ENCODE measurements at places on chromosomes 5 and 9.
A peak's percentile ranks its signal among the peaks of the same experiment; 100 is the strongest.

- peaks cover 9% of the 10 kb centered on the region for H3K4me1 ChIP-seq
- peak overlapping the region; percentile 14 for H3K27ac ChIP-seq
- peaks cover 17% of the 10 kb centered on the region for H3K27me3 ChIP-seq
- DNase-seq = no peak
Observed at GRCh38 chr9:114691046-114691955, 9.3 kb upstream of the TEX48 start.

DNA sequence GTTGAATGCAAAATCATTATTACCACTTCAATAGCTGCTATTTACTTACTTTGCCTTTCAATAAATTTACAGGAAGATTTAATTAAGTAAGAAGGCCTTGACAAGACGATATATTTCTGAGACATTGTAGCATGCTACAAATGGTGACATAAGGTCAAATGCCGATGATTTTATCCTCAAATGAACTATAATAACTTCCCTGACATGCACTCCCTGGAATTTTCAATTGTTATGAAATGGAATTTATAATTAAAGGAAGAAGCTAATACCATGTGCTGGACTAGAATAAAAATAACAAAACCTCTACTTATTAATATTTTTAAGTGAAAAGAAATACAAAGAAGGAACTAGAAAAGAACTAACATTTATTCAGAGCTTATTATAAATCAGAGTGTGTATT, 30.2 kb upstream of the ITGA1 start:
- H3K36me3 ChIP-seq = no peaks in the 10 kb centered on the region
- H3K4me1 ChIP-seq = peaks cover 10% of the 10 kb centered on the region
- no peak overlapping the region for H3K4me3 ChIP-seq
- H3K27me3 ChIP-seq = no peaks in the 10 kb centered on the region

GRCh38 chr5:37532976-37533740, 154.0 kb downstream of the WDR70 start:
- H3K4me1 ChIP-seq = no peaks in the 10 kb centered on the region
- H3K36me3 ChIP-seq = peaks cover 27% of the 10 kb centered on the region
- no peaks in the 10 kb centered on the region for H3K27me3 ChIP-seq
- no peak overlapping the region for H3K4me3 ChIP-seq

GRCh38 chr5:1428107-1428506, 17.1 kb downstream of the SLC6A3 start:
- H3K4me3 ChIP-seq = no peak overlapping the region
- peaks cover 4% of the 10 kb centered on the region for H3K27me3 ChIP-seq
- H3K36me3 ChIP-seq = peaks cover 3% of the 10 kb centered on the region
- no peaks in the 10 kb centered on the region for H3K4me1 ChIP-seq
- no peak for DNase-seq

DNA sequence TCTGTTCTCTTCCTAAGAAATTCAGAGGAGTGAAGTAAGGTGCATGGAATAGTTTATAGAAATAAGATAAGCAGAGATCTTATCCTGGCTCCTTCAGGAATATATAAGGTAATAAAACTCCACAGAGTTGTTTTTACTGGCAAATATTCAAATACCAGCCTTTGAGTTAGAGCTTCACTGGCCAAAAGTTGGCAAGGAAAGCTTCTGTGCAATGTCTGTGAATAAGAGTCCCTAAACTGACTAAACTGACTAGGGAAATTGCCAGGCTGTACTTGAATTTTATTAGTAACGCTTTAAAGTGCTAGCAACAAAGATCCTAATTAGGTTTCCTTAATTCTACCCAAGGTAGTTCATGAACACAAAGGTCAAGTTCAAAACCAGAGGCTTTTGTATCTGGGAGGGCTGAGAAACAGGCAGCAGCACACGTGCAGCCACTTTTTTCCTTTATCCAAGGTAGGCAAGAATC, 131.1 kb upstream of the MPDZ start:
- H3K4me3 ChIP-seq = no peak overlapping the region
- DNase-seq = no peak
- no peaks in the 10 kb centered on the region for H3K4me1 ChIP-seq

DNA sequence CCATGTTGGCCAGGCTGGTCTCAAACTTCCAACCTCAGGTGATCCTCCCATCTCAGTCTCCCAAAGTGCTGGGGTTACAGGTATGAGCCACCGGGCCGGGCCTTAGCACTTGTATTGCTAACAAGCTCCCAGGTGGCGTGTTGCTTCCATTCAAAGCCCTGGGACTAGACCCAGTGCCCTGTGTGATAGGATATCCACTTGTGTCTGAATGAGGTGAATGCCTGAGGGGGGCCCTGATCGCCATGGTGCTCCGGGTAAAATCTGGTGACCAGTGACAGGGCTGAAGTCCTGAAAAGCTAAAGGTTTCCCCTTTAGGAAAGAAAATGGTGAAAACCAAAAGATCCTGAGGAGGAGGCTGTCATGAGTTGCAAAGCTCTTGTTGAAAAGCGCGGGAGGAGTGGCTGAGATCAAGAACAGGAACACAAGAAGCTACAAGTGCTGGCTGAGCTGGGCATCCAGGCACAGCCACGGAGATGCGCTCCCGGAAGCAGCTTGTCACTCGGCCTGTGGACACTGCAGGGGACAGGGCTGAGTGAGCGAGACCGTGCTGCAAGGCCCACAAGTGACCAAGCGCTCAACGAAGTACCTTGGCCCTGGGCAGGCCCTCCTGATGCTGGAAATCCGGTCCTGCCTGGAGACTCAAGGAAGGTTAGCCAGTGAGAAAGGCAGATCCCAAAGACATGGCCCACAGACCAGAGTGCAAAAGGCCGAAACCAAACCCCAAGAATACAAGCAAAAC, 39.8 kb upstream of the NXNL2 start:
- H3K27ac ChIP-seq = no peak overlapping the region
- H3K36me3 ChIP-seq = no peaks in the 10 kb centered on the region
- no peaks in the 10 kb centered on the region for H3K4me1 ChIP-seq
- DNase-seq = no peak
- H3K4me3 ChIP-seq = no peak overlapping the region

- no peak overlapping the region for H3K27ac ChIP-seq
- H3K4me3 ChIP-seq = no peak overlapping the region
- H3K27me3 ChIP-seq = peaks cover 6% of the 10 kb centered on the region
- no peaks in the 10 kb centered on the region for H3K36me3 ChIP-seq
Observed at GRCh38 chr5:76025069-76025468, 58.1 kb upstream of the SV2C start.

DNA sequence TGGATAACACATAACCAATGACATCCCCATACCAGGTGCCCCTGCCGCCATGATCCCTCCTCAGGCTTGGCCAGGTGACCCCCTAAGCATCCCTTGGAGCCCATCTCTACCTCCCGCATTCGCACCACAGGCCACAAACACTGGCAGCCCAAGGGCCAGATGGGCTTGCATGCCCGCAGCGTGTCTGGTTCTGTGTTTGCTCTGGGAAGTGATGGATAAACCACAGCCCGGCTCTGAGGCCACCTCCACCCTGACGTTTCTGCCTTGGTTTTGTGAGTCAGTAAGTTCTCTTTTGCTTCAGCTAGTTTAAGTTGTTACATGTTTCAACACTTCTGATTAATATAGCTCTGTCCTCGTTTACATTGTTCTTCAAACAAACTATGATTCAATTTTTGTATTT, 172.4 kb upstream of the PHYKPL start:
- peaks cover 11% of the 10 kb centered on the region for H3K27me3 ChIP-seq
- H3K27ac ChIP-seq = no peak overlapping the region
- DNase-seq = no peak
- no peaks in the 10 kb centered on the region for H3K4me1 ChIP-seq
- H3K36me3 ChIP-seq = no peaks in the 10 kb centered on the region

GRCh38 chr5:38403877-38404635, 145.7 kb downstream of the EGFLAM start:
- H3K4me1 ChIP-seq = no peaks in the 10 kb centered on the region
- H3K4me3 ChIP-seq = no peak overlapping the region
- no peak overlapping the region for H3K27ac ChIP-seq
- H3K36me3 ChIP-seq = no peaks in the 10 kb centered on the region
- H3K27me3 ChIP-seq = peaks cover 11% of the 10 kb centered on the region
- no peak for DNase-seq

GRCh38 chr5:157059093-157059539, at the start of gene HAVCR1:
HAVCR1 (minus strand) TSS chr5:157059116; CDS start chr5:157057943, 1,173 bp downstream.
- H3K27me3 ChIP-seq = no peaks in the 10 kb centered on the region
- H3K4me3 ChIP-seq = no peak within 1 kb of the TSS
- DNase-seq = no peak
- H3K36me3 ChIP-seq = no peaks in the 10 kb centered on the region
- H3K4me1 ChIP-seq = no peaks in the 10 kb centered on the region

GRCh38 chr5:151597749-151598148, 6.6 kb upstream of the FAT2 start:
- DNase-seq = no peak
- H3K4me1 ChIP-seq = no peaks in the 10 kb centered on the region
- no peaks in the 10 kb centered on the region for H3K27me3 ChIP-seq
- no peak overlapping the region for H3K27ac ChIP-seq
- H3K4me3 ChIP-seq = no peak overlapping the region
- H3K36me3 ChIP-seq = no peaks in the 10 kb centered on the region

DNA sequence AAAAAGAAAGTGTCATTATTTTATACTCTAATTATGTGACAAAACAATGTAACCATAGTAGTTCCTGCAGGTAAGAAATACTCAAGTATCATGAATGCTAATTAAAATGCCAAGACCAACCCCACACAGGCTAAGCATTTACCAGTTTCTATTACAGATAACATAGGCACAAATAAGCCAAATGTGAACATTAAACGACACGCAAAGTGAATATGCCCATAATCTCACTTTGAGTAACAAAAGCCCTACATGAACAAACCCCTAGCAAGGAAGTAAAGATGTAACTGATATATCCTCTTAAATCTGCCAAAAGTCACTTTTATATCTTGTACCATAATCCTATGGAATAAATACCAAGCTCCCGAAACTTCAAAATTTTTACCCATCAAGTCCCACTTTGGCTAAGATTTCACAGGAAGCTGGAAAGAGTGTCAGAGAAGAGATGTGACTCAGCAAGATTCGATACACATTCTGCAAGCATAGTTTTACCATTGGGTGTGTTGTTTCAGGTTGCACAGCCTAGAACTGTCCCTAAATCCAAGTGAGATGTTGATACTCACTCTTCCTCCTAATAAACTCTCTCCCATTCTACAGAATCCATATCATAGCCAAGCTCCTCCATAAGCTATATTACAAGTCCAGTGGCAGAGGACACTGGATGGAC, 28.8 kb downstream of the TRPM6 start:
- no peak overlapping the region for H3K27ac ChIP-seq
- H3K4me3 ChIP-seq = no peak overlapping the region
- peaks cover 4% of the 10 kb centered on the region for H3K4me1 ChIP-seq
- no peaks in the 10 kb centered on the region for H3K36me3 ChIP-seq
- DNase-seq = no peak
- no peaks in the 10 kb centered on the region for H3K27me3 ChIP-seq

- peaks cover 28% of the 10 kb centered on the region for H3K36me3 ChIP-seq
- H3K27me3 ChIP-seq = no peaks in the 10 kb centered on the region
- H3K4me1 ChIP-seq = peaks cover 5% of the 10 kb centered on the region
- H3K4me3 ChIP-seq = no peak overlapping the region
Observed at GRCh38 chr5:34957857-34958690, 28.7 kb downstream of the DNAJC21 start.

GRCh38 chr9:8241201-8241600, 441.6 kb upstream of the DMAC1 start:
- no peak for DNase-seq
- no peaks in the 10 kb centered on the region for H3K36me3 ChIP-seq
- H3K27ac ChIP-seq = no peak overlapping the region

Measured in activated B cell treated with CpG ODN at 0.5 μM for 24 hours (primary cell).